ENCODE measurements at places on chromosomes 2 and 18. TPM values are rescaled to one million over a fixed set of nuclear protein-coding genes. Genes with fewer than 3 reads are reported as not detected.

GRCh38 chr2:234913208-234913626, 38.6 kb upstream of the SH3BP4 start:
- no peak for DNase-seq

- no peak for DNase-seq
Measured at GRCh38 chr2:85534881-85535280, 4.1 kb upstream of the MAT2A start.

TOGARAM2 gene
- total RNA-seq: 3.2 TPM

DNA sequence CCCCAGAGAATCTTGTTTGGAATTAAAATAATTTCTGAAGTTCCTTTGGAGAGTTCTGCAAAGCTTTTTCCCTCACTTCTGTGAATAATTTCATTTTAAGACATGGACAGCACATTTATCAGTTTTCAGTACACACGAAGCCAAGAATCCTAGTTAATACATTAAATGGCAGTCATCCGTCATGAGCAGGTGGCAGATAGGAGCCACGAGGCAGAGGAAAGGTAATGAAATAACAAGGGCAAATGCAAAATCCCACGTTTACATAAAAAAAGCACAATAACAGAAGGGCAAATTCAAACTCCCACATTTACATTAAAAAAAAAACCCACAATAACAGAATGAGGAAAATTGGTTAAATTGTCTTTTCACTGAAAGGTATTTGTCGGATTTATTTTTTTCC, 25.9 kb upstream of the SNTG2 start:
- no peak for DNase-seq

GRCh38 chr18:13527730-13528129, 198.6 kb downstream of the FAM210A start:
- DNase-seq: no peak

KATNAL2 gene
- 15.0 TPM for total RNA-seq

- no peak for DNase-seq
Measured at GRCh38 chr2:118994778-118995177, 52.8 kb downstream of the MARCO start.

- DNase-seq: no peak
Measured at GRCh38 chr18:8277270-8277669, 332.0 kb upstream of the RAB12 start.

SAG gene
- 0.80 TPM for total RNA-seq

HNMT gene
- total RNA-seq: not detected

DNA sequence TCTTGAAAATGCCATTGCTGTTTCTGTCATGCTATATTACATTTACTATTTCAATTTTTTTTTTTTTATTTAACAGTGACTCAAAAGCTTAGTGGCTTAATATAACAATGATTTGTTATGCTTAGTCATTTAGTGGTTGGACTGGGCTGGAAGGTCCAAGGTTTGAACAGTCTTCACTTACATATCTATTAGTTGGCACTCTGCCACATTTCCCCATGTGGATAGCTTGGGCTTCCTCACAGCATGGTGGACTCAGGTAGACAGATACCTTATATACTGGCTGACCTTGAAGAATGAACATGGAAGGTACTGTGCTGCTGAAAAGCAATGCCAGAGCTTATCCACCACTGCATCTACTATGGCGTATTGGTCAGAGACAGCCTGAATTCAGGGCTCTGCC, 909.5 kb upstream of the SOX11 start:
- DNase-seq: no peak

DNA sequence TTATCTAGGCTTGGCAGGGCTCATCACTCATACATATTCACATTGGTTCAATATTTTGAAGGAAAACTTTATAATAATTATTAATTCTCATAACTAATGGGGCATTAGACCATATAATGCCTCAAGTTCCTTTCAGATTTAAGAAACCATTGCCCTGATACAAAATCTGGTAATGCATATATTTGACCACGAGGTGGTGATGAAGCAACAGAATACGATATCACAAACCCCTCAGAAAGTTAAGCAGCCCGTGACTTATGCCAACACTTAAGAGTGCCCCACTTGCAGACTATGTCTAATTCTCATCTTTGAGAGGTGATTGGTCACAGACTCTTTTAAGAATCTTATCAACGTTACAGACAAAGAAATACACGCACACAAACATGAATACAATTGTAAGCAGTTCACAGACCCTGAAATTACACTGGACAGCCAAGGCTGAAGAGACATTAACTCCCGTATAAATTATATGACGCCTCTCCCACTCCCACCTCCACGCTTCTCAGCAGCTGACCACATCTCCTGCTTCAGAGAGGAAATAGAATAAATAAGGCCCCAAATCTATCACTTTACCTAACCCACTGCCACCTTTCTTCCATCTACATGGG, 20.7 kb upstream of the DNAH6 start:
- DNase-seq: peak; percentile 71

DNA sequence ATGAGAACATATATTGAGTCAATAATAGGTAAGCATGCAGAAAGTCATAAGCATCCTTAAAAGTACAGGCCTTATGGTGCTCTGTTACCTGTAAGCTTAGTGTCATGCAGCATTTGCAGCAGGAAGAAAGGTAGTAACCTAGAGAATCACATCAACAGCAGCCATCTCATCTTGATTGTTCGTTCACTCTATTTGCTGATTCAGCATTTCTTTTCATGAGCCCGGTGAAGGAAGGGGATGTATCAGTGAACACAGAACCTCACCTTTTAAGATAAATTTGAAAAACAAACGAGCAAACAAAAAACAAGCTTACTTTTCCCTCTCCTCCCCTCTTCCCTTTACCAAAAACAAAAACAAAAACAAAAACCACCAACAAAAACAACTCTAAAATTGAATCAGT, 89.9 kb downstream of the MIB1 start:
- no peak for DNase-seq

GRCh38 chr18:36942264-36942663, 113.3 kb downstream of the KIAA1328 start:
- no peak for DNase-seq

Data from G401 (cell line).